ENCODE measurements at places on chromosomes 6 and 20. TPM values are rescaled to one million over a fixed set of nuclear protein-coding genes. Genes with fewer than 3 reads are reported as not detected.
A peak's percentile ranks its signal among the peaks of the same experiment; 100 is the strongest.

GRCh38 chr6:45420083-45420908 lies 42.6 kb upstream of the SUPT3H start:
- DNase-seq = peak; percentile 63

- no peak for DNase-seq
Measured at GRCh38 chr6:151018046-151018445, 152.5 kb downstream of the MTHFD1L start.

GRCh38 chr6:108904741-108905140 lies 56.5 kb downstream of the ARMC2 start:
- no peak for DNase-seq

DNA sequence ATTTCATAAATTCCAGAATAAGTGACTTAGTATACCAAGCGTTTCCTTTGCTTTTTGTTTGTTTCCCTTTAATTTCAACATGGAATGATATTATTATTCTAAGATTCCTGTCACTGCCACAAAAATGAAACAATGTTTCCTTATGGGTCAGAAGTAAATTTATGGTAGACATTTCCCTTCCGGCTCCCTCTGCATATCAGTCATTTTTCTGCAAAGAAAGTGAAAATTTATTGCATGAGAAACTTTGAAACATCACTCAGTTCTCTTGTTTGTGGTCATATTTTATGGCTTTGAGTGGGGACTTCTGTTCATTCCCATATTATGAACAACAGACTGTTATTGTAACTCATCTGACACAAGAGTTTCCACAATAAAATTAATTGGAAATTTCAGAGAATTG lies 97.8 kb downstream of the NKAIN2 start:
- DNase-seq = no peak

Gene CEP43
- total RNA-seq = 27.8 TPM

- DNase-seq = peak; percentile 50
Measured at GRCh38 chr20:7637184-7637583, 303.1 kb downstream of the HAO1 start.

GRCh38 chr6:34955442-34955841 lies 66.4 kb downstream of the ANKS1A start:
- no peak for DNase-seq

DNA sequence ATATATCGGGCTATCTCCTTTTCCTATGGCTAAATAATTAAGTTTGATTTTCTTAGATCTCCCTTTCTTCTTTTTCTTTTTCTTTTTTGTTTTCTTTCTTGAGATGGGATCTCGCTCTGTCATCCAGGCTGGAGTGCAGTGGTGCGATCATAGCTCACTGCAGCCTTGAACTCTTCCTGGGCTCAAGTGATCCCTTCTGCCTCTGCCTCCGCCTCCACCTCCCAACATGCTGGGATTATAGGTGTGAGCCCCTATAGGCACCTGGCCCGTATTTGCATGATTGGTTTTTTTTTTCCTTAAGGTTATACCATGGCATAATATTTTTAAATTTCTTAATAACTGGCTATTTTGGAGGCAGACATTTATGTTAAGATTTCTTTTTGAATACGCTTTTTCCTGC lies 106.3 kb downstream of the SCAF8 start:
- no peak for DNase-seq

GRCh38 chr6:110404607-110405006 lies 10.8 kb downstream of the DDO start:
- peak; percentile 50 for DNase-seq

DNA sequence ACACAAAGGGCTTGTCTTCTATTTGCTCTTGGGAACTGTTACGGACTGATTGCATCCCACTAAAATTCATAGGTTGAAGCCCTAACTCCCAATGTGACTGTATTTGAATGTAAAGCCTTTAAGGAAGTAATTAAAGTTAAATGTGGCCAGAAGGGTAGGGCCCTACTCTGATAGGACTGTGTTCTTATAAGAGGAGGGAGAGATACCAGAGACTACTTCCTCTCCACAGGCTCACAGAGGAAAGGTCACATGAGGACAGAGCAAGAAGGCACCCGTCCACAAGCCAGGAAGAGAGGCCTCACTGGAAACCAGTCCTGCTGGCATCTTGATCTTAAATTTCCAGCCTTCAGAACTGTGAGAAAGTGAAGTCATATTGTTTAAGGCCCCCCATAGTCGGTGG lies 211.9 kb downstream of the CDH26 start:
- DNase-seq = no peak

DNA sequence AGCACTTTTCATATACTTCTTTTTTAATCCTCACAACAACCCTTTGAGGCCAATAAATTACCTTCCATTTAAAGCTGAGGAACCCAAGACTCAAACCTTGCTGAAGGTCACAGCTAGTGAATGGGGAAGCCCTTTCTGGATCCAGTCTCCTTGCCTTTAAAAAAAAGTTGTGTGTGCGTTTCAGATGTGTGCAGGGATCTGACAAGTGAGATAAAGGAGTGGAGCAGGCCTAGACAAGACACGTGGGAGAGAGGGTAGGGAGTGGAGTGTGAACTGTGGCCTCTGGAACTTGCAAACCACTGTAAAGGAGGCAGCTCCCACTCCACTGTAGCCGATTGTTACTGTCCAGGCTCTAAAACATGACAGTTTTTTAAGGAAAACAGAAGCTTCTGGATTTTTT lies 1.9 kb downstream of the KLHL32 start:
- no peak for DNase-seq

DNA sequence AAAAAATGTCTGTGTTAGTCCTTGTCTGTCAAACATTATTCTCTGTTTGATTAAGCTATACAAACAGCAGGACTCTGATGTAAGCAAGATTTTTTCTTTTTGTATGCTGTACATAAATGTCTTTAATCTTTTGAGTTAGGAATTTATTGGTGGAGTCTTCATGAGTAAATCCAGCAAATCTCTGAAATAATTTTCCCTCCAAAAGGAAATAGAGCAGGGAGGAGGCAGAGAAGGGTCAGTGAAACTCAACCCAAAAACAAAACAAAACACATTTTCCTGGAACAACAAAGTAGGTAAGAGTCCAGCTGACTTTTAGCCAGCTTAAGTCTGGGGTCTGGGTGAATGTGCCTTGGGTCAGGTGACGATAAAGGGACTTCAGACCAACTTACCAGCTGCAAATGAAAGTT lies 113.7 kb downstream of the FOXA2 start:
- DNase-seq = no peak

Gene HEBP2
- total RNA-seq = 40.7 TPM

GRCh38 chr20:63401384-63402110 lies 40.4 kb upstream of the CHRNA4 start:
- DNase-seq = no peak

DNA sequence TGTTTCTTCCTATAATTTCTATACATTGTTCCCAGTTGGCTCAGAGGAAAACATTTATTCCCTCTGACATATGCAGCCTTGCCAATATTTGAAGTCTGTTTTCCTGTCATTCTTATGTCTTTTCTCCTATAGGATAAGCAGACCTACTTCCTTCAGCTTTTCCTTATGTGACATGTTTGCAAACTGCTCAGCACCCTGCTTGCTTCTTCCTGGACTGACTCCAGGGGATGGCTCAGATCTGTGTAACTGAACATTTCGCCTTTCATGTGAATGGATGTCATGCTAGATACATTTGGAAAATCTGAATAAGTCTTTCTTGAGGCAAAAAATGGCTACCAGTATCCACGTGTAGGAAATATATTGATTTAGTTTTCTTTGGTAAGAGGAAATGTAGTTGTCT lies 113.2 kb downstream of the CARMIL1 start:
- no peak for DNase-seq

DNA sequence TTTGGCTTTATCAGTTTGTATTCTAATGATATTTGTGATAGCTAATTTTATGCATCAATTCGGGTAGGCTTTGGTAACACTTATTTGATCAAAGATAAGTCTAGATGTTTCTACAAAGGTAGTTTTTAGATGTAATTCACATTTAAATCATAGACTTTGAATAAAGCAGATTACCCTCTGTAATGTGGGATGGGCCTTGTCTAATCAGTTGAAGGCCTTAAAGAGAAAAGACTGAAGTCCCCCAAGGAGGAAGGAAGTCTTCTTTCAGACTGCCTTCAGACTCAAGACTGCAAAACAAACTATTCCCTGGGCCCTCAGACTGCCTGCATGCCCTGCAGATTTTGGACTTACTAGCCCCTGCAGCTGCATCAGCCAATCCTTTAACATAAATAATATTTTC lies 178.5 kb downstream of the TRDN start:
- no peak for DNase-seq

Gene C2
- total RNA-seq = 4.4 TPM

Gene SMIM28
- total RNA-seq = not detected

GRCh38 chr20:11445891-11446290 lies 471.8 kb upstream of the BTBD3 start:
- DNase-seq = peak; percentile 55

- DNase-seq = no peak
Measured at GRCh38 chr6:26520237-26520849, 17.8 kb upstream of the HMGN4 start.

DNA sequence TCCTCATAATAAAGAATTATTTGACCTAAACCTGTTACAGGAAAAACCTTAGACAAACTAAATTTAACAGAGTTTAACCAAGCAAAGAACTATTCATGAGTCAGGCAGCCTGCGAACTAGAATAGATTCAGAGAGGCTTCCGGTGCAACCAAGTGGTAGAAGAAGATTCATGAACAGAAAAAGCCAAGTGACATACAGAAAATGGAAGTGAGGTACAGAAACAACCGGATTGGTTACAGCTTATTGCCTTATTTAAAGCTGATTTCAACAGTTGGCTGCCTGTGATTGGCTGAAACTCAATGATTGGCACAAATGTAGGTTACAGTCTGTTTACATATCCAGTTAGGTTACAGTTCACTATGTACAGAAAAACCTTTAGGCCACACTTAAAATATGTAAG lies 10.1 kb downstream of the PPP1R3G start:
- no peak for DNase-seq

Gene CALHM6
- total RNA-seq = 1.6 TPM

Gene NCOA6
- 11.3 TPM for total RNA-seq

DNA sequence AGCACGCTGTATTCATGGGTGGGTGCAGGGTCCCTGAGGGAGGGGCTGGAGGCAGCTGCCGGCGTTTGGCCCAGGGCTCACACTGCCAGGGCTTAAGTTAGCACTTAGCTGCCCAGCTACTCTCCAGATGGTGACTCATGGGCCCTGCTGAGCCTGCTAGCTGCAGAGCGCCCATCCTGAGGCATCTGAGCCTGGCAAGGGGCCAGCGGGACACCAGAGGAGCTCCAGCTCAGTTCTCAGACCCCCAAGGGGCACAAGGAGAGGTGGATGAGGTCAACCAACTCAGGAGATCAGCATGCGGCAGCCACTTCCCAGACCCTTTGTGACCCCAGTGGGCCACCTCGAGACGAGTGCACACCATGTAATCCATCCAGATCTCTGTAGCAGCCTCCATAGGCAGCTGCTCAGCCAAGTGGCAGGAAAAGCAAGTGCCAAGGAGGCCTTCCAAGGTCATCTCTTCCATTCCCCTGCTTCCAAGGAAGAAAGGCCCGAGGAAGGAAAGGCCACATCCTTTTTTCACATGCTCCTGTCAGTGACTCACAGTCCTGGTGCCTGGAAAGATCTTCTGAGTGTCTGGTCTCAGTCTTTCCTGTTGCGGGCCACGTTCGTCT lies 35.3 kb downstream of the FOXP4 start:
- peak; percentile 75 for DNase-seq

DNA sequence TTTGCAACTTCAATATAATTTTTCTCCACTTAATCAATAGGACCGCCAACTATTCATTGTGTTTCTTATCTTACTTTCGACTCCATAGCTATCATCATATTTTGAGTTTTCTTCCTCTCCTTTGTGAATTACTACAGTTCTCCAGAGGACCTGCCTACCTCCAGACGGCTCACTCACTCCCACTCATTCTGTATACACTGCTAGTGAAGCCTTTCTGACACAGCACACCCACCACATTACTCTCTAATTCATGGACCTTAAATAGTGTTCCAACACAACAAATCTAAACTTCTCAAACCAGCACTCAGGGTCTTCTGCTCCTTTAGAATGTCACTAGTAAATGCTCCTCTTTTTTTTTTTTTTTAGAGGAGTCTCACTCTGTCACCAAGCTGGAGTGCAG lies 23.8 kb downstream of the FKBP5 start:
- DNase-seq = peak; percentile 16

Gene DCBLD1
- 6.7 TPM for total RNA-seq

DNA sequence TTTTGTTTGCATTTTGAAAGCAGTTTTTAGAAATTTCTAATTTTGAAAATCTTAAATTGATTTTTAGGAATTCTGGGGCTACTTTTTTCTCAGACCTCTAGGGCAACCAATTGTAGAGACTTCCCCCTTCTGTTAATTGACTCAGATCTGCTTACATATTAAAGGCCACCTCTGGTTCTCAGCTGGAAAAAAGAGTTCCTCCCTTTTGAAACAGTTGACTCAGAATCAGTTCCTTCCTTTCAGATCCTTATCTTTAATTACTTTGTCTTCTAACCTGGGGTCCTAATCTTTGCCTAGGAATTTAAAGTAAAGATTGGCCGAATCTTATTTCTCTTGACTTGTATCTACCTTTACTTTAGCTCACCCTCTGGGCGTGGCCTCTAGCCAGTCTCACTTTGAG lies 146.8 kb downstream of the LAMA2 start:
- no peak for DNase-seq

GRCh38 chr6:99559057-99559456 lies 9.4 kb downstream of the CCNC start:
- no peak for DNase-seq

Gene BMP6
- total RNA-seq = 1.3 TPM

GRCh38 chr6:34362909-34363680 lies 29.4 kb downstream of the NUDT3 start:
- DNase-seq = no peak

DNA sequence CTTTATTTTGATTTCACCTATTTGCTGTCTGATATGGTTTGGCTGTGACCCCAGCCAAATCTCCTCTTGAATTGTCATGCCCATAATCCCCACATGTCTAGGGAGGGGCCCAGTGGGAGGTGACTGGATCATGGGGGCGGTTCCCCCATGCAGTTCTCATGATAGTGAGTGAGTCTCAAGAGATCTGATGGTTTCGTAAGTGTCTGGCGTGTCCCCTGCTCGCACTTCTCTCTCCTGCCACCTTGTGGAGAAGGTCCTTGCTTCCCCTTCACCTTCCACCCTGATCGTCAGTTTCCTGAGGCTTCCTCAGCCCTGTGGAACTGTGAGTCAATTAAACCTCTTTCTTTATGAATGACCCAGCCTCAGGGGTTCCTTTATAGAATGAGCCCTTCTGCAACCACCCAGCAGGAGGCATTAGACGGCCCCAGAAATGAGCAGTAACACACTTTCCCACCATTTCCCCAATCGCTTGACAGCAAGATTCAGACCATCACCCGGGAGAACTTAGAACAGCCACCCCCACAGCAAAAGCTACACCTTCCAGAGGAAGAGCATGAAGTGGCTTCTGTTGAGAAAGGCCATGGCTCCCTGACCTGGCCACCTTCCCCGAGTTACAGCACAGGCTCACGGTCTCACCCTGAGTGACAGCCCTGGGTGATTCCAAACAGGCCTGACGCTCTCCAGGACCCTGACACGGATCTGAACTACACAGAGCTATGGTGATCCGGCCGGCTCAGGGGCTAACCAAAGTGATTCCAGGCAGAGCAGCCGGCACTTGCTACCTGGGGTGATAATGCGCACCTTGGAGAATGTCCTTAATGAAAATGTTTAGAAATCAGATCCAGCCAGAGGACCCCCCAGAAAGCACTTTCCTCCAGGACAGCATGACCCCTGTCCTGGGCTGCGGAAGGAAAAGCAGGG lies 131.2 kb upstream of the CDH4 start:
- DNase-seq = peak; percentile 53

- DNase-seq = no peak
Measured at GRCh38 chr20:11833825-11834224, 83.9 kb upstream of the BTBD3 start.
